ENCODE measurements at places on chromosomes 4 and X. TPM values are rescaled to one million over a fixed set of nuclear protein-coding genes. Genes with fewer than 3 reads are reported as not detected.

GRPEL1 gene
- total RNA-seq: 36.3 TPM

CD40LG gene
- total RNA-seq: 2.5 TPM

DNA sequence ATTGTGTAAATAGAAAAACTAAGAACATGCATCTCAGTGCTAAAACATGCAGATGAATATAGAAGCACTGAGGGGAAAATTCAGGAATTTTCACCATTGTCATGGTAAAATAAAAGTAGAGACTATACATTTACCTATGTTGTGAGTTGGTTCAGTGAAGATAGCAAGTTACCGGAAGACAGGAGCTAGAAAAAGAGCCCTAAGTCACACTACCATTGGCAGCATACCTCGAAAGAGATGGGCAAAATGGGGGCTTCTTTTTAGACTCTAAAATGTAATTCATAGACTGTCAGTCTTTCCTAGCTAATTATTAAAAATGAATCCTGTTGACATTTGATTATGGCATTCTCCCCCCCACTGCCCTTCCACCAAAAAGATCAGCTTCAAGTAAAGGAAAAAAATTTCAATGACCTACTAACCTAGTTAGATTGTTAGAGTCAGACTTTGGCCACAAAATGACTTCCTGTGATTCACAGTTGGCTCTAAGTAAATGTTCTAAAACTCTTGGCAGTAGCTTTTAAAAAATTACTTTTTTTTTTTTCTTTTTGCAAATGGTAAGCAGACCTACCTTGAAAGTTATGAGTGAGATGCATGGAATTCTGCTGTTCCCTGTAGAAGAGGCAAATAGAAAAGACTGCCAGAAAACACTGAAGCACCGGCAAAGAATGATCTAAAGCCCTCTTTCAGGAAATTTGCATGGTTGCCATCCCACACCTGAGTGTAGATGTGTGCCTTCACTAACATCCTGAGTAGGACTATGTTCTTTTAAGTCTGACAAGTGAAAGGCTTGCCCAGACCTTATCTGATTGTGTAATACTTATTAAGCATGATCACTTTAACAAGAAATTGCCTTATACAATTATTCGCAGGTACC lies 26.4 kb upstream of the ARSJ start:
- no peak for DNase-seq

DNA sequence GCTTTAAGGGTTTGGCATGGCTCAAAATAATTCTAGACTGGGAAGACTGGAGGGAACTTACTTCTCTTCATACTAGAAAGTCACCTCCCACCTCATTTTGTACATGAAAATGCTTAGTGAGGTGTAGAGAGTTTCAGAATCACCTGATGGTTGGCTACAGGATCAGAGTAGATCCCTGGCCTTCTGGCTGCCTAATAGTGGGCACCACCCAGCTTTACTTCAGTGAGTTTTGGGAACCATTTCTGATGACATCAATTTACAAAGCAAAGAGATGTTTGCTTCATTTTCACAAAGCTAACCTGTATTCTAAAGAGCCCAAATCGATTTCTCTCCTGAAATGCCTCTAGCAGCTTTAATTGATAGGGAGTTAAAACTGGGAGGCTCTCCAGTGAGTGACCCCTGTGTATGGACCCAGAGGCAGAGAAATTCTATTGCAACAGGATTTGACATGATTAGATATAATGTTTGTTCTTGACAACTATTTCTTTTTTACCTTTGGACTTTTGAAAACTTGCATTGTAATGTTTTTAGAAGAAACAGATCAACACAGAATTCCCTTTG lies 180.5 kb downstream of the PTTG2 start:
- no peak for DNase-seq

DNA sequence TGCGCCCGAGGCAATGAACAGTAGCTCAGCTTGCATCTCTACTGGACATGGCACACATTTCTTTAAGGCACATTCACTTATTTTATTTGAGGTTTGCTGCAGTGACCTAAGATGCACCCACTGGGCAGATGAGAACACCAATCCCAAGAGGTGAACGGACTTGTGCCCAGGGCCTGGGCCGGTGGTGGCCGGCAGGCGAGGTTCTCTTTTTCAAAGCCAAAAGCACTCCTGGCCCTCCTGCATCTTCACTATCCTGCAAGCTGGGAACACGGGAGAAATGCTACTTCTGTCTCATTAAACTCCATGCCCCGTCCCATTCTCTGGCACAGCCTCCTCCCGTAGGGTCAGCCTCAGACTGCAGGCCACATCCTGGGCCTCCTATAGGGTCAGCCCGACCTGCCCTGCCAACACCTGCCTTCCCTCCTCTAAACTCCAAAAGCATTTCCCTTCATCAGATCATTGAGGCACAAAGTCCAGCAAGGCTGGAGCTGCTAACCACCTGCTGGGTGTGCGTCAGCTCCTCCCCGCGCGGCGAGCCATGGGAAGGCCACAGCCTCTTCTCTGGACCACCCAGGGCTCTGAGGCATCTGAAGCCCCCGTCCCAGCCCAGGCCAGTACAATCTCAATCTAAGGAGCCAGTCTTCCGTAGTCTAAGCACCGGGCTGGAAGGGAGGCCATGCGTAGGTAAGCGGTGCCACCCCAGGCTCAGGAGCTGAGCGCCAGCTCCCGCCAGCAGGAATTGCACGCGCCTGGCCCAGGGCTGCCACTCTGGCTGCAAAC lies 166.1 kb downstream of the AFAP1 start:
- no peak for DNase-seq

- DNase-seq: no peak
These were observed 81.5 kb downstream of the COX18 start for GRCh38 chr4:72987741-72988729.

DNA sequence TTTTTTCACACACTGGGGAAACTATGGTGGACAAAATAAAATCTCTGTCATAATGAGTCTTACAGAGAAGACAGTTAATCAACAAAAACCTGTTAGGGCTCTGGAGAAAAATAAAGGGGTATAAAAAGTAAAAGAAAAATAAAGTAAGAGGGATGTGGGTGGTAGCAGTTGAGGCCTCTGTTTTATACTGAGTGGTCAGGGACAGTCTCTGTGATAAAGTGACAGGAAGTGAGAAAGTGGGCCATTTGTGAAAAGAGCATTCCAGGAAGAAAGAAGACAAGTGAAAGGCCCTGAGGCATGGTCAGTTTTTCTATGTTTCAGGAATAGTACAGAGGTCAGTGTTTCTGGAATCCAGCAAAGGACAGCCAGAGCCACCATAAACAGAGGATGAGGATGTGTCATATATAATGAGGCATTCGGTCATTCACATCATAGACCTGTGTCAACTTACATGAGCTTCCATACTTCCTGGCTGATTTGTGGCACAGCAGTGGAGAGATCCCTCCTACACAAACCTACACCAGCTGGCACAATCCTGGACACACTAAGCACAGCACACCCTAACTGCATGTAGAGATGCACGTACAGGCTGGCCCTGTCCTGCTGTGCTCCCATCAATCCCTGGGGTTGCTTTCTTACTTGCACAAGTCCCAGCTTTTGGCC lies 64.4 kb upstream of the NAP1L5 start:
- DNase-seq: no peak

DNA sequence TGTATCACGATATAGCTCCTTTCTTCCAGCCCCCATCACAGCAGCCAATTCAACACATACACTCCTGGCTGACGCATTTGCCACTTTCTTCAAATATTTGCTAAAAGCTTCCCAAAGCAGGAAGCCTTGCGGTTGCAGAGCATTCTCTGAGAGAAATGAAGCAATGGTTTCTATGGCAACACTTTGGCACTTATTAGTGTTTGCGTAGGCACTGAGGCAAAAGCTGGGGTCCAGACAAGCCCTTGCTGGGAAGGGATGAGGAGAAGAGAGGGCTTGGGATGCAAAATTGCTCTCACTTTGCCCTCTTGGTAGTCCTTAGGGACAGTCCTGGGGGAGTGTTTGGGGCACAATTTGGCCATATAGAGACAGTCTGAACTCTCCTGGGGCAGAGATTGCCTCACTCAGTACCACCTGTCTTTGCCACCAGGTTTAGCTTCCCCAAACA lies 55.0 kb upstream of the PAK3 start:
- no peak for DNase-seq

- no peak for DNase-seq
These were observed 16.6 kb downstream of the HTRA3 start for GRCh38 chr4:8285976-8286718.

DNA sequence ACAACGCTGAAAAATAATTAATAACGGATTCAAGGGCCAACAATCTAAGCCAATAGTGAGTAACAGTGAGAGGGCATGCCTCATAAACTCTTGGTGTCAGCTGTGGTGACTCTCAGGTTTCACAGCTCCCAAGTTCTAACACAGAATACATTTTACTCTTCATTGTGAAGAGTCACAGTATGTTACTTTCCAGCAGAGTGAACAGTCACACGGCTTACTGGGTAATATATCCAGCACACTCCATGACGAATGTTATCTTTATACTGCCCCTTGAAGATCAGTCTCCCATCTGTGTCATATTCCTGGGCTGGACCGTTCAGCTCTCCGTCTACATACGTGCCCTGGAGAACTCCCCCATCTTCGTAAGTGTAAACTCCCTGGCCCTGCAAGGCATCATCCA lies 23.1 kb downstream of the SETD7 start:
- DNase-seq: no peak

DNA sequence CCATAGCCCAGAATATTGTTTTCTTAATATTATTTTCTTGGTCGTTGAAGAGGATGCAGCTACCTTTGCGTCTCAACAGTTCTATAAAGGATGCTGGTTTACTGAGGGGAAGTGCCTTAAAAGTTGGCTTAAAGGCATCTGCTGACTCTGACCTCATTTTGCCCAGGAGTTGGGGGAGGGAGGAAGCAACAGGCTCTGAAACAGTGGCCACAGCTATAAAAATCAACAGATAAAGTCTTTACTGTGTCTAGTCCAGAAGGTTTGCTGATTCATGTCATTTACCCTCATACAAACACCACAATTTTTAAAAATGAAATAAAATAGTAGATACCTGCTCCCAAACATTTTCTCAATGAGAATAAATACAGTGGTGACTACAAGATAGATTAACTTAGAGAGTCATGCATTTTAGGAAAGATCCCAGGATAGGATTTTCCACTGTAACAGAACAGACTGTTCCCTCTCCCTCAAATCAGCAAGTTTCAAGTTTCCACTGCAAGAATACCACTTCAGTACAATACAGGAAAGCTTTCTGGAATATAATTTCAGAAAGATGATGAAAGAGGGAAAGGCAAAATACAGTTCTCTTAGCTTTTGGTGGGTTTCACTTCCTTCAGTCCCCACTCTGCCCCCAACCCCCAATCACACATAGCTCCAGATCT lies 1.9 kb downstream of the PHKA1 start:
- no peak for DNase-seq
